ENCODE measurements at places on chromosomes 11 and 22. TPM values are rescaled to one million over a fixed set of nuclear protein-coding genes. Genes with fewer than 3 reads are reported as not detected.

GRCh38 chr11:18731441-18731840, 5.5 kb upstream of the IGSF22 start:
- no peak for DNase-seq

DNA sequence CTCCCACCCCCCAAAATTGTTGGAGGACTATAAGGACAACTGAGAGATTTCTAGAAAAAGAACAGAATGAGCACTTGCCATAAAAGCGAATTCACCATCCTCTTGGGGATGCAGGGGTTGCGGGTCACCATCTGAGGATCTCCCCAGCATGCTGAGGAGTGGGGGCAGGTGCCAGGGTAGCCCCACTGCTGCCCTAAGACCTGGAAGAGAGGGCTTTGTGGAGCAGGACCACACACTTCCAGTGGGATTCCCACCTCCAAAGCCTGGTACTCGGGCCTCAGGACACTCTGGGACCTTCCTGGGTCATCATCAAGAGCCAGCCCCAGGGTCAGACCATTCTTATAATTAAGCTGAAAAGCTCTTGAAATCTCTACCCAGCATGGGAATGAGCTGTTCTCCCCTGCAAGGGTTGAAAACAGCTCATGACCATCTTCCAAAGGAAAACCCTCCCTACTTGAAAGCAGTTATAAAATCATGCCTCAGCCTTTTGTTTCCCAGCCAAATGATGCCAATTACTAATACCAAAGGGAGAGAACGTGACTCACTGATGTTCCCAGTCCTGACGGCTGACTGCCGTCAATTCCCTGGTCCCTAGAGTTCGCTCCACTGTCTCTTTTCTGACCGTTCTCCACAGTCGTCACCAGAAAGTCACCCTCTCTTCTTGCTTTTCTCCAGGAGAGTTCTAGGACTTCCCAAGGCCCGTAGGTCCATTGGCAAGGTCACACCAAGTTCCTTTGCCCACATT, 76.8 kb upstream of the CREB3L1 start:
- DNase-seq, result no peak

GRCh38 chr22:24976442-24977218, 24.1 kb downstream of the KIAA1671 start:
- no peak for DNase-seq

DNA sequence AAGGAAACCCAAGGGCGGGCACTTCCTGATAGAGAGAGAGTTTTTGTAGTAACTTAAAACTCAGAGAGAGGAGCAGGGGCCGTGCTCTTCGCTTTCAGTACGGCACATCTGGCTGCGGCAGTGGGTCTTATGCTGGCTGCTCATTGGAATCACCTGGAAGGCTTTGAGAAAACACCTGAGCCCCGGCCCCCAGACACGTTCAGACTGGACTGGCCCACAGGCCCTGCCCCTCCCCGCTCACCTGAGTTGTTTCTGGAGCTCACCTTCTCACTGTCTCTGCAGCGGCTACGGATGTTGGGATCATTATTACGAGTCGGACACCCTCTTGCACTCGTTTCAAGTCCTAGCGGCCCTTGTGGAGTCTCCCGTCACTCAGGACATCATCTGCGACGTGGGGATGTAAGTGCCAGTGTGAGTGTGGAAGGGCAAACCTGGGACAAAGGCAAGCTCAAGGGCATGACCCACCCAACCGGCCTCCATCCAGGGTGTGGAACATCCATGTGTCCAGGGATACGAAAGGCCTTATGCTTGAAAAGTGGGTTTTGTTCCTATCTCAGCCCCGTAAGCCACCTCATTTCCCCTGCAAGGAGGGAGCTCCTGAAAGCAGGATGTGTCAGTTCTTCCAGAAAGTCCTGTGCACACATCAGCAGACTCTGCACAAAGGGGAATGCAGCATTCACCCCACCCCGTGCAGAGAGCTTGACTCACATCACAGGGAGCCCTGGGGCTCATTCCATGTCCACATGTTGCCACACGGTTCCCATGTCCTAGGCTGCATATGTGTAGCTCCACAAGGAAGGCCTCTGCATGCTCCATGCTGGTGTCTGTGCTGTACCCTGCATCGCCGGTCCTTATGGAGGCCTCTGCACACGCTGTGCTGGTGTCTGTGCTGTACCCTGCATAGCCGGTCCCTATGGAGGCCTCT, 5.4 kb downstream of the NADSYN1 start:
- DNase-seq, result no peak

GRCh38 chr11:35419184-35419829, at the start of gene SLC1A2:
SLC1A2 (minus strand) TSS chr11:35419558; CDS start chr11:35418966, 592 bp downstream.
- no peak for DNase-seq

DNA sequence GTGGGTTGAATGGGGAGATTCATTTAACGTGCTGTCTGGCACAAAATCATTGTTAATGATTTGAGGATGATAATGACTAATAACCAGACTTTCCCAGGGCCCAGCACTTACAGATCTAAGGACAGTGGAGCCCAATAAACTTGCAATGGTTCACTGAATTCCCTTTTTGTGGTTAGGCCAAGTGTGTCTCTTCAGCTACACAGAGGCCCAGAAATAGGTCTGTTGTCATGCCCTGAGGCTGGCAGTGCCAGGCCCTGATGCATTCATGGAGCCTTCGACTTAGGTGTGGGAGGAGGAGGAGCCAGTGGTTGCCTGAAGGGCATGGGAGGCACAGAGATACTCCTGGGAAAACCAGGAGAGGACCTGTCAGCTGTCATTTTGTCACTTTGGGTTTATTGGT, 56.1 kb downstream of the KIAA1671 start:
- DNase-seq, result no peak

GRCh38 chr11:14345668-14346067, 13.3 kb downstream of the RRAS2 start:
- DNase-seq, result no peak

The LGR4 gene
- total RNA-seq, result 50.8 TPM

The DAGLA gene
- total RNA-seq, result 0.35 TPM

The TUBA8 gene
- 2.3 TPM for total RNA-seq
